ENCODE measurements at places on chromosomes 12 and 14.
A peak's percentile ranks its signal among the peaks of the same experiment; 100 is the strongest.

DNA sequence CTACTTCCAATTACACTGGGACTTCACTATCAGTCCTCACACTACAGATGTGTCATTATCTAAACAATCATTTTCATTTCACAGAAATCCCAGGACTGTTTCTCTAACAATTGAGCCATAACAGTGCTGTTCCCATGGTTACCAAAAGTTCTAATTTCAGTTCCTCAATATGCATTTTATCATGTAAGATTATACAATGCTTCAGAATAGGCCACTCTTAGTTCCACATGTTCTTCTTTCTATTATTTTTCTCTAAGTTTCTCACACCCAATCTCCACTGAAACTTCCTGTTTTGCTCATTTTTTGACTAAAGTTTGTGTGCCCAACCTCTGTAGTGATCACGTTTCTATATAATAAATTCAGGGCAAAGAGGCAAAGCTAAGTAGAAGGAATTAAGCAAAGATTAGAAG, 185.8 kb downstream of the DUSP6 start:
- DNase-seq: no peak

DNA sequence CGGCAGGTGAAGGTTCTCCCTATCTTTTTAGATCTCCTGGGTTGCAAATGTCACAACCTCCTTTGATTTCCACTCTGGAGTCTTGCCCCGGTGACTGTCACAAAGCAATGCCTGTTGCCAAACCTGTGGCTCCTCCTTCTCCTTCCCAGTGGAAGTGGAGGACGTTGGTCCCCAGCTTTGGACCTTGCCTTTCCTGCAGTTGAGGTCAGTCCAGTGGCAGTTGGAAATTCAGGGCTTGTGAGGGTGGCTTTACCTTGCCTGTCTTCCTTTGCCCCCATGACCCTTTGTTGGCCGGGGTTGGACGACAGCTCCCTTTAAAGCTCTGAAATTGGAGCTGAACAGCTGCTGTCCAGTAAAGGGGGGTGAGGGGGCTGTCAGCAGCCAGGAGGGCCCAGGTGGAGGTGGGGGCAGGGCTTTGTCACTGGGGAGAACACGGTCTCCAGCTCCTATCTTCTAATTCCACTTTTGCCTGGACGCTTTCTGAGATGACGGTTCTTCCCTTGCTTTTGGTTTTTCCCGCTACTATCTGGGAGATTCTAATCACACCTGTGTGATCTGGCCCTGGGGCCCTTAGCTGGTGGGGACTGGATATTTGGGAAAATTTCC, 4.1 kb downstream of the TEAD4 start:
- no peak for DNase-seq

GRCh38 chr12:66103016-66103913, 27.3 kb downstream of the LLPH start:
- DNase-seq: no peak

- no peak for DNase-seq
These were observed 525.1 kb upstream of the FBXO33 start for GRCh38 chr14:39957290-39957689.

- DNase-seq: no peak
These were observed 908.6 kb downstream of the TRHDE start for GRCh38 chr12:73180734-73181133.

DNA sequence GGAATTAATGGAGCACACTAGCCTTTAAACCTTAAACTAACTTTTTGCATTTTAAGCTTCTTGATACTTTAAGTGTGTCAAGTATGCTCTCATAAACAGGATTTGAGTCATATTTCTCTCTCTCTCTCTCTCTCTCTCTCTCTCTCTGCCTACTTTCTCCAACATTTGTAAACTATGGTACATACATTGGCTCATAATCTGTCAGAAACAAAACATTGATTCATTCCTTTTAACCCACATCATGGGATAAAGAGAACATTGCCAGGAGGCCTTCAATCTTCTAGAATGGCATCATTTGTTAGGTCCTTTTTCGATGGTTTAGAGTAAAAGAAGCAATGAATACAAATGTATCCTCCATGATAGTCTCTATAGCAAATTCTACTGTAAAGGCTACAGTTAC, 81.6 kb upstream of the RERGL start:
- no peak for DNase-seq

DNA sequence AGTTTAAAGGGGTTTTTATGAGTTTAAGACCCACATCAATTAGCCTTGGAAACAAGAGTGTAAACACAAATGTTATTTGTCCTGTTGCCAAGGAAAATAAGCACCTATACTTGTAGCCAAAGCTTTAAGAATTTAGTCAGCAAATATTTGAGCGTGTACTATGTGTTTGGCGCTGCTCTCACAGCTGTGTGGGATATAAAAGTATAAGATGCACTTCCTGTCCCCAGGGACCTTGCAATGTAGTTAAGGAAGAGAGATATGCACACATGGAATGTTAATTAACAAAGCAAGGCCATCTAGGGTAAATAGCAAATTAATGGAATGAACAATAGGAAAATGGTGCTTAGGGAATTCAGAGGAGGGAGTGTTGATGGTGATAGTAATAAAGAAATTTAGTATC, 134.9 kb upstream of the SRRM4 start:
- DNase-seq: no peak

- no peak for DNase-seq
These were observed 160.6 kb downstream of the ANO4 start for GRCh38 chr12:100955139-100955538.

GRCh38 chr14:78451319-78451695, 281.1 kb downstream of the NRXN3 start:
- DNase-seq: no peak

DNA sequence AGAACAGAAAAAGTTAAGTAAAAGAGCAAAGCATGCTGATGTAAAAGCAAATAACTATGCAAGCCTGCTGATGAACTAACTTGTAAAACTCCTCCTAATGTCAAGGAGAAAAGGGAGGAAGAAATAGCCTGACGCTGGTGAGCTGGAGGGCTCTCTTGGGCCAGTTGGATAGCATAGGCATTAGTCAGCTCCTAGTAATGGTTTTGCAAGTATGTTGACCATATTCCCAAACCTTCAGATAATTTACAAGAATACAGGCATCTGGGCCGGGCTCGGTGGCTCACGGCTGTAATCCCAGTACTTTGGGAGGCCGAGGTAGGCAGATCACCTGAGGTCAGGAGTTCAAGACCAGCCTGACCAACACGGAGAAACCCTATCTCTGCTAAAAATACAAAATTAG, 871.4 kb downstream of the C12orf50 start:
- no peak for DNase-seq

DNA sequence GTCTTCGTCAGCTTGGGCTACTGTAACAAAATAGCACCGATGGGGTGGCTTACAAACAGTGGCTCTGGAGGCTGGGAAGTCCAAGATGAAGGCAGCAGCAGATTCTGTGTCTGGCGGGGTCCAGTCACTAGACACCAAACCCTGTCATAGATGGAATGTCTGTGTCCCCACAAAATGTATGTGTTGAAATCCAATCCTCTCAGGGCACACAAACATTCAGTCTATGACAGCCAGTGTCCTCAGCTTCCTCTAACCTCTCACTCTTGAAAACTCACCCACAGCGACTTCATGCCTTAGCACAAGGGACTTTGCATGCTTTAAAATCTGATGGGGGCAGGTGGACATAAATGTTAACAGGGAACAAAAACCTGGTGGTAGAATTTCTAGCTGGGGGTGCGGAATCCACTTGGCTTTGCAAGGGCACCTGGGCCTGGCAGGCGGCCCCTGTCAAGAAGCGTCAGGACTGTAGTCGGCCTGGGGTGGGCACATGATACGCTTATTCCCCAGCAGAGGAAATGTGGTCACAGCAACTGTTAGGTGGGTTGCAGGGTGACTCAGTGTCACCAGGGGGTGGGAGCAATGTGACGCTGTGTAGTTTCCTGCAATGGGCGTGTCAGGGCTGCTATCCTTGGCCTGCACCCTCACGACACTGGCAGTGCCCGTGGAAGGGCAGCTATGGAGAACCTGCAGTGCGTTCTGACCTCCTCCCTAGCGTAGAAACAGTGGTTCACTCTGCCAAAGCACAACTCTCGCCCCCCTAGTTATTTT, 17.7 kb downstream of the RIN3 start:
- no peak for DNase-seq

DNA sequence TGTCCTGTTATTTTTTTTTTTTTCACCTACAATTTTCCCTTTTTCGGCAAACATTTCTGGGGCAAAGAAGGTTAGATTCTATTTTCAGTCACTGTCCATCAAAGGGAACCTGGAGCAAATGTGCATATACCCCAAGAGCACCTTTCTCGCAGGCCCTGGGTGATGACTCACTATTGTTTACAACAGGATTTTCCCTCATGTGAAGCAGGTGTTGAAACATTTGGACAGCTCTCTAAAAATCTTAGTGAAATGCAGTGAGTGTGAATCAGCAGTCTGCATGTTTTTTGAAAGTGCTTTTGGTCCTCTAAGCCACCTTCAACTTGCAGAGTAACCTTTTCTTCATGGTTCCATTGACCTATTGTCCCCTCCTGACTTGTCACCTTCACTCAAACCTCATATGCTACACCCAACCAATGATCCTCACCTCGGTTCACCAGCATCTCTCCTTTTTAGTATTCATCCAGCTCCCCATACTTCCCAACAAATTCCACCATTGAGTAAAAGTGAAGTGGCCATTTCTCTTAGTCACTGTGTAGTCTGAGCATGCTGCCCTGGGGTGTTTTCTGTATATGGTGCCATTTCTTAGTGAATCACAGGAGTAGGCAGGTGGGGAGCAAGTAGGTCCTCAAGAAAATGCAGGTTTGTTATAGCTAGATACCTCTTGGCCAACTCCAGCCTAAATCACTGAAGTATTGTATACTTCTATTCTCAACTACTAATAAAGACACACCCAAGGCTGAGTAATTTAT, 260.2 kb downstream of the BMP4 start:
- no peak for DNase-seq

GRCh38 chr12:108548954-108549521, 11.9 kb downstream of the SART3 start:
- DNase-seq: no peak

DNA sequence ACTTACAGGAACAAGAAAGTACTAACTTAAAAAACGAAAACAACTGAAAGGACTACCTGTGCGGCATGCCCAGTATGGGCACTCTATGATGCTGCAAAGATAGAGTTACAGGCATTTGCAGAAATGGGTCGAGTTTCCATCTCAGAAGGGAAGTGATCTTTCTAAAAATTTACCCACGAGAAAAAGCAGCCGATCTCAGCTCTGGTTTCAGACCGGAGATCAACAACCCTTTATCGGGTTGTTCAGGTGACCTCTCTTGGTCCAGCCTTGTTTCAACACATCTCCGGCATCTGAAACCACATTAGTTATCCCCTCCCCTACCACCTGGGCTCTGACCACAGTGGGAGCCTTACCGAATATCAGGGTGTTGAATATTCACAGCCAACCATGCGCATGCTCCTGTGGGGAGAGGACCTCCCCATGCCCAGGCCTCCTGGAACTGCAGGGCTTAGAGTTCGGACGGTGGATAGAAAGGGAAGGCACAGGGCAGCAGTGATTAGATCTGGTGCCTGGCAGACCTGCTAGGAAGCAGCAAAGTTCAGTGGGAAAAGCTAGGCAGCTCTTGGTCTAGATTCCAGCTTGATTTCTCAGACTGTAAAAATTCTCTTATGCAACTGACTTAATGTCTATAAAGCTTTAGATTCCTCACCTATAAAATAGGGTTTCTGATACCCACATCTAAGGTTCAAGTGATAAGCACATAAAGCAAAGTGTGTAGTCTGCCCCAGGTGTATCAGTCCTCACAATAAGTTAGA, 906.0 kb downstream of the VRK1 start:
- DNase-seq: no peak

- DNase-seq: no peak
These were observed 58.8 kb downstream of the GALC start for GRCh38 chr14:87934185-87934584.

DNA sequence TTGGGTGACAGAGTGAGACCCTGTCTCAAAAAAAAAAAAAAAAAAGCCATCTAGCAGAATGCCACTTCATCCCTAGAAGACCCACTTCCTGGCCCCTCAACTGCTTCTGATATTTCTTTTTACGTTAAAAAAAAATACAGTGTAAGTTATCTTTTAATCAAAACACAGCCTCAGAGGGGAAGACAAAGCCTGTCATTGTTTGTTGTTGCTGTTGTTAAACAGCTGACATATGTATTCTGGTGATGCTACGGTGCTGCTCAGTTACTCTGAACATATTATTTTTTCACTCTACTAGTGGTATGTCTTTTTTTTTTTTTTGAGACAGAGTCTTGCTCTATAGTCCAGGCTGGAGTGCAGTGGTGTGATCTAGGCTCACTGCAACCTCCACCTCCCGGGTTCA, 75.4 kb downstream of the PAPLN start:
- DNase-seq: no peak

DNA sequence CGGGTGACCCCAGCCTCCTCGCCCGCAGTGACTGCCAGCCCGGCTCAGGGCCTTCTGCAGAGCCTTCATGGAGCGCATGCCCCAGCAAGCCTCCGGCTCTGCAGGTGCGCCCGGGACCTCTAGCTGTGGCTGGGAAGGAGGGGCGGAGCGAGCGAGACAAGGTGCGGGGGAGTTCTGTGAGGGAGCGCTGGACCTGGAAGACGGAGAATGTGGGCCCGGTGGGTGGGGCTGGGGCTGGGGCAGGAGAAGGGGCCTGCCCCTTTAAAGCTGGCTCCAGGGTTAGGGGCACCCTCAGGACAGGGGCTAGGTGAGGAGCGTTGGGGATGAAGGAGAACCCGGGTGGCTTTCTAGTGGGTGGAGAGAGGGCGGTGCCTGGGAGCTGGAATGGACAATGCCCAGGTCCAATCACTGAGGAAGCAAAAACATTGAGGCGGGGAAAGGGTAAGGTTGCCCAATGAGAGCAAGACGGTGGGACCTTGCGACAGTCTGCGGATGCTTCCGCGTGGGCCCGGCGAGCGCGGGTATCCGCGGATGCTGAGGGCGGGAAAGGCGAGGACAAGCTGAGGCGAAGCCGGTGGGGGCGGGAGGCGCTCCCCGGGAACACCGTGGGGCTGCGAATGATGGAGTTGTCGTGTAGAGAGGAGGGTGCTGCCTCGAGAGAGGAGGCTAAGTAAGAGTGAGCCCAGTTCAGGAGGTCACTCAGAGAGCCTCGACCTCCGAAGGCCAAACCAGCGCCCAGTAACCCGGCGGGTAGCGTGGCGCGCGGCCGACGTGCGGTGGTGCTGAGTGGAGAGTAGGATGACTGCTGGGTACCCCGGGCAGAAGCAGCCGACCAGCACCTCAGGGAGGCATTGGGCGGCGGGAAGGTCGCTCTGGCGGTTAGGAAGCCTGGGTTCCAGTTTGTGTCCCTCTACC, at the start of gene GLS2:
TSS of gene GLS2 (minus strand) at position 121 of the 915 bp plus-strand sequence. CDS start at position 78, 43 bp downstream.
- peak; percentile 56 for DNase-seq

- DNase-seq: no peak
These were observed 278.0 kb upstream of the MIS18BP1 start for GRCh38 chr14:45531022-45531421.

- DNase-seq: no peak
These were observed 41.6 kb downstream of the AKAP6 start for GRCh38 chr14:32370714-32371113.

GRCh38 chr12:61985830-61986229, 274.4 kb upstream of the USP15 start:
- DNase-seq: no peak

- DNase-seq: no peak
These were observed 464.6 kb downstream of the PCNX1 start for GRCh38 chr14:71371711-71372396.

All from left renal cortex interstitium (tissue), 4 donors.